GM12891 (cell line): ENCODE measurements at places on chromosomes 5 and 9.

GRCh38 chr5:179177711-179178575 lies 117.8 kb downstream of the ZNF354C start:
- no peak for DNase-seq

DNA sequence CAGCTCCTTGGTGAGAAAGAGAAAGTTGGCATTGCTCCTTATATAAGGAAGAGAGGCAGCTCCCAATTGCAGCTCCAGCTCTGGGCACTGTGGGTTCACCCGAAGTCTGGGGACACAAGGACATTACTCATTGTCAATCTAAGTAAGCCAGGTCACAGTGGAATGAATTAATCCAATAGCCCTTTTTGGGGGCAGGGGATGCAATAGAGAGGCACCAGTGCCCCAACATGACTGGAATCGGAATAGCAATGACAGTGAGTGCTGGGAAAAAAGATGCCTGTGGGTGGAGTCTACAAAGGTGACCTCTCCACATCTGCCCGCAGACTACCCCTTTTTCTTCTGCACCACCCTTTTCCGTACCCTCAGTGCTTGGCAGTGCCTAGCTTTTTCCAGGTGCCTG lies 11.1 kb upstream of the NEUROG1 start:
- DNase-seq: no peak

- no peak for DNase-seq
These were observed 166.5 kb upstream of the RORB start for GRCh38 chr9:74330487-74331214.

GRCh38 chr5:2166306-2166978 lies 283.7 kb upstream of the IRX4 start:
- no peak for DNase-seq

DNA sequence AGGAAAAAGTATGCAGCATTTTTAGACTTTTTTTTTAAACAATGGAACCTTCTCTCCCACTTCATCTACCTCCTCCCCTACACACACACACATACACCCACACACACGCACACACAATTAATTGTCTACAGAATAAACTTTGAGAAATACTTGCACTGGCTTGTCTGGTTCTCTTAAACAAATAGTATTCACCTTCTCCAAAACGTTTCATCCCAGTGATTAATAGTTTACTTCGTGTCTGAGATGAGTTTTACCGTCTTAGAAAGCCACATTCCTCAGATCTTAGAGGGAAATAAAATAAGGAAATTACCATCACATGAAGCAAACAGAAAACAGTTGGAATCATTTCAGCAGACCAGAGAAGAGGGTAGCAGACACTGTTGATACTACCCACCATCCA lies 570.6 kb upstream of the CLINT1 start:
- no peak for DNase-seq

- no peak for DNase-seq
These were observed 27.6 kb downstream of the TPPP start for GRCh38 chr5:665541-665955.

- no peak for DNase-seq
These were observed 123.2 kb downstream of the RMI1 start for GRCh38 chr9:84103651-84104377.

DNA sequence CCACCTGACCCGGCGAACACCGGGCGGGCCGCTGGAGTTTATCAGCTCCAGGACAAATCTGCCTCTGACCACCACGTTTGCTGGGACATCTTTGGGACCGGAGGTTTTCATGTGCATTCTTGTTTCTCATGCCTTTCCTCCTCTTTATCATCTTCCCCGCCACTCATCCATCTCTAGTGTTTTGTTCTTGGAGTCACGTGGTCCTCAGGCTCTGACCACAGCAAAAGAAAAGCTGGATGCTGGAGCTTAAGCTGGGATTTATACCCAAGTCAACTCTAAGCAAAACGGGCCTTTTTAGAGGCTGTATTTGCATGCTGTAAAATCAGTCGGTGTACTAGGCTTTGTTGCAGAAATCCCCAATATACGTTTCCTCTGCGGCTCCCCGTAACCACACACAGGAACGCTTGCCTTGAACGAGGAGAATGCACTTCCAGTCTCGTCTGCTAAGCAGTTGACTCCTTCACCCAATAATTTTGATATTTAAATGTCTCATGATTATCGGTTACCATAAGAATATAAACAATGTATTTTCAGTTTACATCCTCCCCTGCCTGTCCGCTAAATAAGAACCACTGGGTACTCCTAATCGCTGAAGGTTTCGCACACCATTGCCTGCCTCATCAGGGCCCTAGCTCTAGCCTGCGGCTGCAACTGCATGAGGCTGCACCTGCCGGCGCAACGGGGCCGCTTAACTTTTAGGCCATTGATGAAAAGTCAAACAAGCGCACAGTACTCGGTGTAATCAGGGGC lies 560 bp upstream of the NDUFS6 start:
- DNase-seq: no peak

DNA sequence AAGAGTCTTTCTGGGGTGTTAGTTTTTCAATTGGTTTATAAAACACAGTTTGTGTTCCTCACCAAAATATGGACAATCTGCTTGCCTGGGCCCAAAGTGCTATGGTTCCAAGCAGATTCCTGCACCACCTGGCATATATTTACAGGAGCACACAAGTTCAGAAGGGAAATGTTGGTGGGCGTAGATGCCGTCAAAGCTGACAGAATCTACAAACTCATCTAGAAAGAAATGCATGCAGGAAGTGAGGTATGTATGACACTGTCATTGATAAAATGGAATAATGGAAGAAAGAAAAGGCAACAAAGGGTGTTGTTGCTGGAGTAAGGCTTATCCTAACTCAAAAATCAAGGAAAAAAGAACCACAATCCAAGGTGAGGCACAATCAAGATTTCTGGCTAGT lies 225.8 kb downstream of the MLLT3 start:
- DNase-seq: no peak

DNA sequence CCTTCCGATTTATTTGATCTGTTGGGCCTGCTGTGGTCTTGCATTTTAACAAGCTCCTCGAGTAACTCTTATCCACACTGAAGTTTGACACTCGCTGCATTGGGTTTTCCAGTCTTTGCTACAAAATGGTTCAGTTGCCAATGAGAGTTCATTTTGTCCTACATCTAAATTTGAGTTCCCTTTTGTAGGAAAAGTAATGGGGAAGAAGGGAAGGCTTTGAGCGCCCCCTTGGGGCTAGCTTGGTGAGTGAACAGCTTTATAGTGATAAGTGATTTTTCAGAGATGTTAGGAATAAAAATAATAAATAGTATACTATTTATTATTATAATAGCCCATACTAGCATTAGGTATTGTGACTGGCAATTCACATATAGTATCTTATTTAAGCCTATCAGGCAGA lies 89.9 kb upstream of the GNAQ start:
- DNase-seq: no peak

DNA sequence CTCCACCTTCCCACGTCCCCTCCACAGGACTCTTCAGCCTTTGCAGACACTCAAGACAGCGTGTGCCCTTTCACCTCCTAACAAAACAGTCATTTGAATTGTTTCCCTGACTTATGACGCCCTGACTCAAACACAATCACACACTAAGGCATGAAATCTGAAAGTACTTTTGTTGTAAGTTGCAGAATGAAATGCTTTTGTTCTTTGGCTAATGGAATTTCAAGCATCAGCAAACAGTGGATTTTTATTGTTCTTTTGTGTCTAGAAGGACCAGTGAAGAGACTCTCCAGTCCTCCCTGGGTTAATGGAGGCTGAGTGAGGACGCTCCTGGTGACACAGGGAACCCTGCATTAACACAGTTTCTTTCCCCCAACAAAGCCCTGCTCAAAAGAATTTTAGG lies 380.1 kb downstream of the CTNND2 start:
- DNase-seq: no peak

GRCh38 chr5:14716755-14717752 lies 52.5 kb downstream of the OTULIN start:
- no peak for DNase-seq

- DNase-seq: no peak
These were observed at the start of gene IGIP for GRCh38 chr5:140125637-140126036. IGIP (plus strand) TSS chr5:140125937; CDS start chr5:140128477, 2,540 bp downstream.

DNA sequence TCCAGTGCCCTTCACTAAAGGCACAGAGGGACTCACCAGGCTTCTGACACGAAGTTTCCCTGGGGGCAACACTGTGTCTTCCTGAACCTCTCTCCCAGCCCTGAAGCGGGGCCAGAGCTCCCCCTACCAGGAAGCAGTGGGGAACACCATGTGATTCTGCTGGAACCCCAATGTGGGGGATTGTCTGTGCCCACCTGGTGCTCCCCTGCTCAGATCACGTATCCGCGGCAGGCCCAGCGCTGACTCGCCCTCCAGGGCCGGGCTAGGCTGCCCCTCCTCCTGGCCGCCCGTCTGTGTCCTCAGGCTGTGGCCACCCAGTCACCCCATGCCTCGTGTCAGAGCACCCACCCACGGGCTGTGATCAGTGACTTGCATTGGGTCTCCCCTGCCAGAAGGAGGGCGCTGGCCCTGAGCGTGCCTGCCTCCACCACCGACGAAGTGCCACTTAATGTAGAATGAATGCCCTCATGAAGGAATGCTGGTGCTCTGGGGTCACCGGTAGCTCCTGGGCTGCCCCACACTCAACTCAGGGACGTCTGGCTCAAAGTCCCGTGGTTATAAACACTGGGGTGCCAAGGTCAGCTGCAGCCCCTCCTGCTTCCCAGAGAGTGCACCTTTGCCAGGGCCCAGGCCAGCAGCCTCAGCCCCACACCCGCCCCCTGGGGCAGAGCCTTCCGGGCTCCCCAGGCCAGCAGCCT lies 22.1 kb downstream of the SARDH start:
- DNase-seq: no peak

DNA sequence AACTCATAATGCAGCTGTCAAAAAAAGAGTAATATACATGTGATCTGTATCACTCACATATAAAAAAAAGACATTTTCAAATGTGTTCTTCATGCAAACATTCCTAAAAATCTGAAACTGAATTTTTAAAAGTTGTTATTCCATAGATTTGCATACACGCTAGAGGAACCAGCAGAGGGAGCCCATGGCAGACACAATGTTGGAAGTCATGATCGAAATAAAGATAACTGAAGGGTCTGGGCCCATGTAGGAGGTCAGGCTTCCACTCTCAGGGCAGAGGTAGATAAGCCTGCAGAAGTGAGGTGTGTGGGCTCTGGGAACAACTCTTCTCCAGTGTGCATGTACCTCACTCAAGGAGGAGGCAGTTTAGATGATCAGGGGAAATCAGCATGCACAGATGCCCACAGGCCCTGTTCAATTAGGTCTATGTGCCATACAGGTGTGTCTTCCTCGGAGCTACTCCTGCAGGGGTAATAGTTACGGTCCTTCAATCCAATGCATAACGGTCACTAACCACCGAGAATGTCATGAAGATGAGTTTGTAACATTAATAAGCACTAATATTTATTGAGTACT lies 208.6 kb downstream of the EPB41L4A start:
- DNase-seq: no peak

DNA sequence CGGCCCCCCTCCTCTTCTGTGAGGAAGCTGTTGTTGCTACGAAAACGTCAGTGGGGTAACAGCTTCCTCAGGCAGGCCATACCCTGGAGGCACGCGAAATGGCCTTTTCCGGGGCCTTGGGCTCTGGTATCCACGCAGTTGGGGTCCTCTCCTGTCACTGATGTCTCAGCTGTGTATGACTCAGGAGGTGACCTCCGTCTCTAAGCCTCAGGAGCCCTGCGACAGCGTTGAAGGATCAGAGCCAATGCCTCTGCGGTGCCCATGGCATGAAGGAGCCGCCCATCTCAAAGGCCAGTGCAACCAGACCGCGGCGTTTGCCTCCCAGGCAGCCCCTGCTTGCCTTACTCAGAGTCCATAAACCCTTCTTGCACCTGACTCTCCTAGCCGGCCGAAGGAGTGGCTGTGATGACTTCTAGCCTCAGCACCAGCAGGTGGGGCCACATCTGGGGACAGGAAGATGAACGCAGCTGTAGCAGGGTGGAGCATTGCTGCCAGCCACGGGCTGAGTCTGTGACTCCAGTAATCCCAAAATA lies 1.0 kb upstream of the MXD3 start:
- DNase-seq: no peak

DNA sequence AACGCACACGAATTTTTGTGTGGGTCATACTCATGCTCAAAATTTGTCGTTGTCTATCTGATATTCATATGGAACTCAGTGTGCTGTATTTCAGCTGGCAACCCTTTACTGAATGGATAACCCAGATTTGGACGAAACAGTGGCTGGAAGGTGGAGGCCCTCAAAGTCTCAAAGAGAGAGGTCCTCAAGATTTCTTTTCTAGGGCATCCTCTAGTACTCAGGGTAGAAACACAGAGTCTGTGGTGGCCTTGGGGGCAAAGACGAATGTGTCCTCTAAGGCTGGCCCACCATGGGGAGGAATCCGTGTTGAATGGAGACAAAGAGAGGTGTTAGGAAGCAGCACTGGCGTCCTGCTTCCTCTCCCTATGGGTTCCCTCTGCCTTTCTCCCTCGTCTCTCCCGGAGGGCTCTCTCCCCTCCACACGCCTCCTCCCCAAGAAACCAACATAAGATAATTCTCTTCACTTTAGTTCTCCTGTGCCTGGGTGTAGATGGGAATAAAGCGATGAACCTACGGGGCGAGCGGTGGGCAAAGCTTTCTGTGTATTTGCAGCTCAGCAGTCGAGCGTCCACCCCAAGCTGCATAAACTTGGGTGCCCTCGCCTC lies 333.7 kb downstream of the CWC27 start:
- no peak for DNase-seq

DNA sequence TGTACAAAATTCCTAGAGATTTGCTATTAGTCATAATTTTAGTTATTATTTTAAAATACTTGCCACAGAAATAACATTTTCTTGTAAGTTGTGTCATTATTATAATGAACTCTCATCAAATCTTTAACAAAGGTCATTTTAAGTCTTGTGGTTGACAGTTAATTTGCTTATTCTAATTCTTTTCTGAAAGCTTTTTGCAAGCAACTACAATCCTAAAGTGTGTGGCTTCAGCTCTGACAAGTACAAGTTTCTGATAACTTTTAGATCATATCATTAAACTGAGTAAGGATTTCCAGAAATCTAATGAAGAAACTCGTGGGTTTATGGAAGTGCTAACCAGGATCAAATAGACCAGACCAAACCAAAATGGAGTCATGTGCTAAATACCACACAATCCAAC lies 86.4 kb downstream of the SFXN1 start:
- no peak for DNase-seq

DNA sequence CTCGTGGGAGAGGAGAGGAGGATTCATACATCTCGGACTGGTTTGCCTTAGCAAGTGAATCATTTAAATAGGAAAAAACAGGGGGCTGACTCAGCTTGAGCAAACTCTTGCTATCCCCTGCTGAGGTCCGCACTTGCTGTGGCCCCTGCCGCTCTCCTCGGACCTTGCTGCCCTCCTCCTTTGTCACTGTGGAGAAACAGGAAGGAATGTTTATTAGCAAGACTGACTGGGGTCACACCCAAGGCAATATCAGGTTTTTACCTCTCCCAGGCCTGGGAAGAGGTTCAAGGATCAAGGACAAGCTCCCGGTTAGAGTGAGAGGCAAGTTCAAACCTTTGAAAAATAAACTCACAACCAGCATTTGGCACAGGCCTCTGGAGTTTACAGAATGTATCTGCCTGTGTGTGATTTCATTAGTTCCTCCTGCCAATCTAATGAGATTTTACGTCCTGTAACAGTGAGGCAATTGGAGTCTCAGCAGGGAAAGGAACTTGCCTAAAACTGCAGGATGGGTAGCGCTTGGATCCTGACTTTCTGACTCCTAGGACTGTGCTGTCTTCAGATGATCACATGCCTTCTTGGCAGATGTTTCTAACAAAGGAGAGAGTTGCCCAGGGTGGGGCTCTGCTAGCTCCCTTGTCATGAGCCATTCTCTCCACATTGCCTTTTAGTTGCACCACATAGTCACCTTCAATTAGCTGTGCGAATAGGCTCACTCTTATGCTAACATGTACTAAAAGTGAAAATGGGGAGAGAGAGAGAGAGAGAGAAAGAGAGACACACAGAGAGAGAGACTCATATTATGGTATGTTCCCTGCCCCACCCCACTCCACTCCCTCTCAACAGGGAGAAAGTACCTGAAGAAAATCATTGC lies 108.6 kb upstream of the CDKN2B start:
- DNase-seq: no peak
